ENCODE measurements at places on chromosomes 7 and 10.
A peak's percentile ranks its signal among the peaks of the same experiment; 100 is the strongest.

GRCh38 chr10:10734356-10735064 lies 283.2 kb upstream of the CELF2 start:
- DNase-seq: no peak

DNA sequence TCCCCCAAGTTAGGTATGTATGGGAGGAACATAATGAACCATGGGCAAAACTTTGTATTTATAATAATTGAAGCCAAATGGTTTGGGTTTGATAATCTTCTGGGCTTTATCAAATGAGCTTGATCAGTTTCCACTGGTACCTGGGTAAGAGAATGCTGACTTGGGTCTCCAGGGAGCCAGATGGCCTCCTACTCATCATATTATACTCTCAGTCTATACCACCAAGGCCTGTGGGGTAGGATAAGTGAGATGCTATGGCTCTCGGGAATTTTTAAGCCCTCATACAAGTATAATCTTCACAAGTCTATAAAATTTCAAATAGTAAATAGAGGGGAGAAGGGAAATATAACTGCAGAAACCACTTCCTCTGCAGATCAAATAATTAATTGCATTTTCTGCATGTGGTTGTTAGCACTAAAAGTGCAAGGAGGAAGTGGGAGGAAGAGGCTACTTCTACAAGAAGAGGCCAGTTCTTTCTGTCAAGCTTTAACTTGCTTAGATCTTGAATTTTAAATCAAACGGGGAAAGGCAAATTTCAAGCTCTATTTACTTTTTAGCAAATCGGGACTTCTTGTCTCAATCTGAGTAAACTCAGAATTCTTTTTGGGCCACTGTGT lies 349.0 kb downstream of the SORCS1 start:
- no peak for DNase-seq

DNA sequence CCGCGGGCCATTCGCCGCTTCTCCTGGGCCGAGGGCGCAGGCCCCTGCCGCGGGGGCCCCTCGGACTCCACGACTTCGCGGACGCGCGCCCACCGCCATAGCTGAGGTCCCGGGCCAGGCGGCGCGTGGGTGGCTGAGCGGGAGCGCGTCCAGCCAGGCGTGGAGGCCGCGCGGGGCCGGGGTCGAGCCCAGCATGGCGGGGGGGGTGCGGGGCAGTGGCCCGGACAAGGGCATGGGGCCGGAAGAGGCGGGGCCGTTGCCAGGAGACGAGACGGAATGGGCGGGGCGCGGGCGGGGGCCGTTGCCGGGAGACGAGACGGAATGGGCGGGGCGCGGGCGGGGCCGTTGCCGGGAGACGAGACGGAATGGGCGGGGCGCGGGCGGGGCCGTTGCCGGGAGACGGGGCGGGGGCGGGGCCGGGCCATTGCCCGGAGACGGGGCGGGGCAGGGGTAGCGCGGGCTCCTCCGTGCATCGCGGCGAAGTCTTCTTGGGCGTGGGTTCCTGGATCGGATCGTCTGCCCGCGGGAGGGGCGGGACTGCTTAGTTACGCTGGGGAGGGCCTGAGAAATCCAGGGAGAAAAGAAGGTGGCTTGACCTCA lies 14.8 kb downstream of the ADAM8 start:
- peak; percentile 79 for DNase-seq

- no peak for DNase-seq
Measured at GRCh38 chr7:25031432-25031831, 51.5 kb upstream of the OSBPL3 start.

DNA sequence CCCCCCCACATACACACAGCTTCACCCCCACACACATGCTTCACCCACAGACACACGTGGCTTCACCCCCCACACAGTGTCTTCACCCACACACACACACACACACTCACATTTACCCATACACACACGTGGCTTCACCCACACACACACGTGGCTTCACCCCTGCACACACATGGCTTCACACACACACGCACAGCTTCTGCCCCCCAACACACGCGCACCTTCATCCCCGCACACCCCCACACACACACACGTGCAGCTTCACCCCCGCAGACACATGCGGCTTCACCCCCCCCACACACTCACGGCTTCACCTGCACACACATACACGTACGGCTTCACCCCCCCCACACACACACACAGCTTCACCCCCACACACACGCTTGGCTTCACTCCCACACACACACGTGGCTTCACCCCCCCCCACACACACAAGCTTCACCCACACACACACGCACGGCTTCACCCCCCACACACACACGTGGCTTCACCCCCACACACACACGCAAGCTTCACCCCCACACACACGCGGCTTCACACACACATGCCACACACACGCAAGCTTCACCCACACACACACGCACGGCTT lies 82.4 kb downstream of the NKX6-2 start:
- DNase-seq: no peak

DNA sequence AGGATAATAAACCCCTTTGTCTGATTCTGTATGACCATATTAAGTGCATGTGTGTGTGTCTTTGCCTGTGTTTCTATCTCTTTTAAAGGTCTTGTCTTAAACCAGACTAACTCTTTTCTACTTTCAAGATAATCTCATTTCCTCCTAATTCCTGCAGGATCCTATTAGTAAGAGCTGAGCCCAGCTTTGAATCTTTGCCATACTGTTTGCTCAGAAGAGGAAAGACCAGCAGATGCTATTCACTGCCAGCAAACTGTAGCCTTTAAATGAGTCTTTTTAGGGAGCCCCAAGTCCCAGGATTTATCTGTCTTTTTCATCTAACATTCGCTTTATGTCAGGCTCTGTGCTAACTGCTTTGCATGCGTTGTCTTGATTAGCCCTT lies 2.9 kb downstream of the GPR158 start:
- DNase-seq: no peak

- no peak for DNase-seq
Measured at GRCh38 chr7:21927693-21928092, 18.0 kb downstream of the CDCA7L start.

- DNase-seq: no peak
Measured at GRCh38 chr7:19362099-19362498, 216.9 kb upstream of the FERD3L start.

DNA sequence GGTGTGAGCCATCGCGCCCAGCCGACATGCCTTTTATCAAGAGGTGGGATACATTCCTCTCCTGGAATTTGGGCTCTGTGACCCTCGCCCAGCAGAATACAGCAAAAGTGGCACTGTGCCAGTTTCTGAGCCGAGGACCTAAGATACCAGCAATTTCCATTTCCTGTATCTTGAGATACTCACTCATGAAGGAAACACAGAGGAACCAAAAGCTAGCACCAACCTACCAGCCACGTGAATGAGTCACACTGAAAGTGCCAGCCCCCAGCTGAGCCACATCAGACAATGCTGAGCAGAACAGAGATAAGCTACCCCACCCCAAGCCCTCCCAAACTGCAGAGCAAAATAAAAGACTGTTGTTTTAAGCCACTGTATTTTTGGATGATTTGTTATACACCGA lies 56.3 kb downstream of the CACUL1 start:
- DNase-seq: no peak

DNA sequence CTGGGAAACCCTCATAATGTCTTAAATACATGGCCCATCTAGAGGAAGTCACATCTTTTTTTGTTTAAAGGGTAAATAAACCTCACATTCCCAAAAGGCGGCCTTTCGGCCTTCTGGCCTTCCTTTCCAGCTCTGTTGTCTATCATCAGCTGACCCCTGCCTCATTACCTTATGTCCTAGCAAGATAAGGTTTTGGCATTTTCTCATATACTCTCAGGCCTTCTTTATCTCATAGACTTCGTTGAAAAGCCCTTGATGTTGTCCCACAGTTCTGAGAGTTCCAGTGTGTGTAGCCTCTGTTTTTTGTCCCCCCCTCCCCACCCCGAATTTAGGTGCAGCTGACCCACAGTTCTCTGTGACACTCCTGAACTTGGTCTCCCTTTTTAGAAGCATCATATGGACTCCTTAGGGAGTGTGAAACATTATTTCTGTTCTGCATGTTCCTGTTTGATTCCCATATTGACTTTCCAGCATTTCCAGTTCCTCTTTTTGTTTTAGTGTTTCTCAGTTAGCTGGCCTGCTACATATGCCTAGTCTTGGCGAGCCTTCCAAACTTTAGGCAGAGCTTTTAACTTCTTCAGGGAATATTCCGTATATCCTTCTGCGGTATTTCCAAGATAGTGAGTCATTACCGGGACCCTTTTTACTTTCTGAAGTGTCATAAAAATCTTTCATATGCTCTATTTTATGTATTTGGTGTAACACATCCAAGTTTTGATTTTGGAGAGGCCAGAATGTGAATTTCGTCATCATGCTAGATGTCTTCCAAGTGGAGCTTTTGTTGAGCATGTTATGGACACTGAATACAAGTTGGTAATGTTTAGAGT lies 138.5 kb downstream of the LRRC4 start:
- DNase-seq: no peak

- no peak for DNase-seq
Measured at GRCh38 chr7:125136341-125136740, 206.7 kb upstream of the POT1 start.

DNA sequence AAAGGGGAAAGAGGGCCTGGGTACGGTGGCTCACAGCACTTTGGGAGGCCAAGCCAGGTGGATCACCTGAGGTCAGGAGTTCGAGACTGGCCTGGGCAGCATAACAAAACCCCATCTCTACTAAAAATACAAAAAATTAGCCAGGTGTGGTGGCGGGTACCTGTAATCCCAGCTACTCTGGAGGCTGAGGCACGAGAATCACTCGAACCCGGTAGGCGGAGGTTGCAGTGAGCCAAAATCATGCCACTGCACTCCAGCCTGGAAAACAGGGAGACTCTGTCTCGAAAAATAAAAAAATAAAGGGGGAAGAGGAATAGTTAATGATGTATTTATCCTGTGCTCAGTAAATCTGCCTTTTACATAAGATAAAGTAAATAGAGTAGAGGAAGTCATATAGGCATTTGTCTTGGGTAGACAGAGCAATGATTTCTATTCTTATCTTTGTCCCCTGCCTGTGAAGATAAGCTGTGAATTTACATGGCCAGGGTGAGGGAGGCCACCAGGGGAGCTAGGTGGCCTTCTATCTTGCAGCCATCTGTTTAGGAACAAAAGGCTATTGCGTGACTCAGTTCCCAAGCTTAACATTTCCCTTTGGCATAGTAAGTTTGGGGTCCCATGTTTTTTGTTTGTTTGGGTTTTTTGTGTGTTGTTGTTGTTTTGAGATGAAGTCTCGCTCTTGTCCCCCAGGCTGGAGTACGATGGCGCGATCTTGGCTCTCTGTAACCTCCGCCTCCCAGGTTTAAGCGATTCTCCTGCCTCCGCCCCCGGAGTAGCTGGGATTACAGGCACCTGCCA lies 73.2 kb upstream of the GTF2I start:
- no peak for DNase-seq

GRCh38 chr7:133389727-133390126 lies 136.8 kb downstream of the EXOC4 start:
- no peak for DNase-seq
